Stimulated activated CD4-positive, alpha-beta T cell treated with anti-CD3 and anti-CD28 coated beads, TNF-alpha, amount 100 ng/mL, for 4 hours (primary cell): ENCODE measurements at places on chromosomes 7 and 10.

- DNase-seq, result no peak
These were observed 101.4 kb upstream of the FAM133B start for GRCh38 chr7:92691578-92691977.

- no peak for DNase-seq
These were observed 99.6 kb upstream of the BTBD16 start for GRCh38 chr10:122171302-122172075.

DNA sequence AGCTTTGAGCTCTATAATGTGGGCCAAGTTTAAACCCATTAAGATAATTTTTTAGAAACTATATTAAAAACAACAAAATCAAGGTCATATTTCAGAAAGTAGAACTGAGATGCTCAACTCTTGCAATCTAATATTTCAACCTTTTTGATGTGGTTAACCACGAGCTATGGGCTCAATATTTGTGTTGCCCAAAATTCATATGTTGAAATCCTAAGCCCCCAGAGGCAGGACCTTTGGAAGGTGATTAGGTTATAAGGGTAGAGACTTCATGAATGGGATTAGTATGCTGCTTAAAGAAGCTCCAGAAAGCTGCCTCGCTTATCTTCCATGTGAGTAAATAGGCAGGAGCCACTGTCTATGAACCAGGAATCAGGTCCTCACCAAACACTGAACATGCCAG lies 284.4 kb downstream of the CRPPA start:
- no peak for DNase-seq

DNA sequence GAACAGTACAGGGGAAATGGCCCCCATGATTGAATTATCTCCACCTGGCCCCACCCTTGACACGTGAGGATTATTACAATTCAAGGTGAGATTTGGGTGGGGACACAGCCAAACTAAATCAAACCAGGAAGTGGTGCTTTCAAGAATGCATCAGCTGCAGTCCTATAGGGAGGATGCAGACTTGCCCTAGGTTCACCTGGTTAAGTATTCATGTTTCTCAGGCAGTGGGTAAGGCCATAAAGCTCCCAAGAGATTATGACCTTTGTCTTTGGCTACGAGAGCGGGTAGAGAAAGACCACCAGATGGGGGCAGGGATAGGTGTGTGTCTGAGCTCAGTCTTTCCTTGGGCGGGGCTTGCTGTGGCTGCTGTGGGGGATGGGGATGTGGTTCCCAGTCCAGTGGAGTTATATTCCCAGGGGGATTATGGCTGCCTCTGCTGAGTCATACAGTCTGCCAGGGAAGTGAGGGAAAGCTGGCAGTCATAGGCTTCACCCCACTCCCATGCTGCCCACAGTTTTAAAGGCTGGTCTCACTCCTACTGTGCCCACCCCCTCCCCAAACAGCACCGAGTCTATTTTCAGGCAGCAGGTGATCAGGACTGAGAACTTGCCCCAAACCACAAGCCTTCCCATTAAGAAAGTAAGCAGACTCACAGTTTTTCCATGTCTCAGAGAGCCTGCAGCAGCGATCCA lies 8.4 kb upstream of the R3HCC1L start:
- no peak for DNase-seq

DNA sequence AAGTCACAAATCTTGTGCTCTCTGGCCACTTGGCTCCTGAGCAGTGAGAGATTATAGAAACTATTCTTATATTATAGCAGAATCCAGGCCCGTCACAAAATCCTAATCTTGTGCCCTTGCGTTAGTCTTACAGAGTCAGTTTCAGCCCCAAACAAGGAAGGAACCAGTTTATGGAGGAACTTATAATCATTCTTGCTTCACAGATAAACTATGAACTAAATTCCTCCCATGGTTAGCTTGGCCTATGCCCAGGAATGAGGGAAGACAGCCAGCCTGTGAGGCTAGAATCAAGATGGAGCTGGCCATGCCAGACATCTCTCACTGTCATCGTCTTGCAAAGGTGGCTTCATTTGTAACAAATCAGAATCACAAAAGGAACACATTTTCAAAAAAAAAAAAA lies 199.7 kb upstream of the PITRM1 start:
- DNase-seq, result no peak

- no peak for DNase-seq
These were observed 40.2 kb downstream of the CTBP2 start for GRCh38 chr10:125120053-125120710.

DNA sequence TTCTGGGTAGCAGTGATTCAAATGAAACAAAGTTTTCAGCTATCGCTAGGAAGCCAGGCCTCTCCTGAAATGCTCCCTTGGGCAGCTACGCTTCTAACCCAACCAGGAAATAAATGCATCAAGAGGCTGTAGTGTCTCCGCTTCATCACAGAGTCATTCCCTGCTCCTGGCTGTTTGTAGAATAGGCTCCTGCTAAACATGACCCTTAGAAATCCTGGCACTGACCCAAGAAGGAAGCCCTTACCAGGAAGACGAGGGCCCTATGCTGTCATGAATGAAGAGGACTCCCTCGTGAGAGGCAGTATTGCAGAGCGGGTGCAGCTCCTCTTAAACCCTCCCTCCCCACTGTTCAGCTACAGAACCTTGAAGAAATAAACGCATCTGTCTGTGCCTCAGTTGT lies 48.3 kb downstream of the NOD1 start:
- DNase-seq, result no peak

- DNase-seq, result no peak
These were observed 53.0 kb upstream of the PPP1R17 start for GRCh38 chr7:31633894-31634494.

GRCh38 chr10:127033216-127034033 lies 128.2 kb downstream of the DOCK1 start:
- no peak for DNase-seq

- no peak for DNase-seq
These were observed 89.6 kb downstream of the VTI1A start for GRCh38 chr10:112536663-112537062.

GRCh38 chr10:77801474-77802161 lies 124.9 kb downstream of the DLG5 start:
- no peak for DNase-seq

DNA sequence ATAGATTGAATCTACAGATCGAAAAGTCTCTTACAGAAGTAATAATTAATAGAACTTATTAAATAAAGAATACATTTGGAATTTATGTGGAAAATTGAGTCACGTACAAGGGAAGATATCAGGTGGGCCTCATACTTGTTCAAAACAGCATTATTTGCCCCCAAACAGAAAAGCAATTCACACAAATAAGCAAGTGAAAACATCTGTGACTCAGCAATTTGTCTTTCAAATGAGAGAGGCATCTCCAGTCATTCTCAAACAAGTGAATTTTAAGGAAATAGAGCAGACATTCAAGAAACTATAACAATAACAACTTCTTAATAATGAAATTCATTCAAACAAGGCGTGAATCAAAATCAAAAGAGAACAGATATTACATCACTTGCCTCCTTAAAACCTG lies 50.1 kb downstream of the SEMA3A start:
- DNase-seq, result no peak

DNA sequence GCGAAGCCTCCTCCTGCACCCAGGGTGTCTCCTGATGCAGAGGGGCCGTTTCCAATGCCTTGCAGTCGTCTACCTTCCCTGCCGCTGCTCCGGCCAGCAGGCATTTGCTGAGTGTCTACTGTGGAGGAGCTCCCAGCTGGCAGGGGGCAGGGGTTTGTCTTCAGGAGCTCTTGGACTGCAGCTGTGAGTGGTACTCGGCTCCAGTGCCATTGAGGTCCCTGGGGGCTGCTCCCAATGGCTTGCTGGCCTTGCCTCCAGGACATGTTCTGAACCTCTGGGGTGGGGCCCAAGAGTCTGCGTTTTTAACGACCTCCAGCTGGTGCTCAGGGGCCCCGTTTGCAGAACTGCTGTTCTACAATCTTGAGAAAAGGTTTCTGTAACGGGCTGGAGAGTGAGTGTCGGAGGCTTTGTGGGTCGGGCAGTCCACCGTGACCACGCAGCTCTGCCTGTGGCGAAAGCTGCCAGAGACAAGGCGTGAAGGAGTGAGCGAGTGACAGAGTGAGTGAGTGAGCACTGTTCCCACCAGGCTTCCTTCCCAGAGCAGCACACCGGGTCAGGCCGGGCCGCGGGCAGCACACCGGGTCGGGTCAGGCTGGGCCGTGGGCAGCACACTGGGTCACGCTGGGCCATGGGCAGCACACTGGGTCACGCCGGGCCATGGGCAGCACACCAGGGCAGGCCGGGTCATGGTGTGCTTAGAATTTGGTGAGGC lies 520.2 kb downstream of the PTPRN2 start:
- DNase-seq, result no peak

- no peak for DNase-seq
These were observed 158.3 kb downstream of the TCF7L2 start for GRCh38 chr10:113108194-113108835.

DNA sequence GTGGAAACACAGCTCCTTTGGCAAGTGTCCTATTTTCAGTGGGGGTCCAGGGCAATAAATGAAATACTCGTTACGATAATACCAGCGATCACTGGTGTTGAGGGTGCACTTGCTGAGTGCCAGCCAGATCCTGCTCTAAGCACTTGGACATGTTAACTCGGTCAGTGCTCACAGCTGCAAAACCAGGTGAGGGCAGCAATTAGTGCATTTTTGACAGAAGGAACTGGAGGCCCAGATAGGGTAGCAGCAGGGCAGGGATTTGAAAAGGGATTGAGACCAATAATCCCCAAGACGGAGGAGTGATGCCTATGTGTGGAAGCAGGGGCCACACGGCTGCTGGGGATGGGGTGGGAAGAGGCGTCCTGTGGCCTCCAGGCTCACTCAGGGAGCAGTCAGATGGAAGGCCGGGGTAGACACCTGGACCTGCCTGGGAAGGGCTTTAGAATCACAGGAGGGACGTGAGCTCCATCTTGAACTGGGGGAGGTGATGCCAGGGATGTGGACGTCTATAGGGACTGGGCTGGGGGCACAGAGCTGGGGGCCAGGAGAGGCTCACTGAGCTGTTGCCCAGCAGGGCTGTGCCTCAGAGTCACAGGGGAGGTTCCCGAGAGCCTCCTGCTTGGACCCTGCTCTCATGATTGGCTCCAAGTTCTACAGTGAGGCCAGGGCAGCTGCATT lies 14.3 kb downstream of the PTPRE start:
- DNase-seq, result no peak

GRCh38 chr10:77021966-77022490 lies 615.6 kb downstream of the KCNMA1 start:
- DNase-seq, result no peak

DNA sequence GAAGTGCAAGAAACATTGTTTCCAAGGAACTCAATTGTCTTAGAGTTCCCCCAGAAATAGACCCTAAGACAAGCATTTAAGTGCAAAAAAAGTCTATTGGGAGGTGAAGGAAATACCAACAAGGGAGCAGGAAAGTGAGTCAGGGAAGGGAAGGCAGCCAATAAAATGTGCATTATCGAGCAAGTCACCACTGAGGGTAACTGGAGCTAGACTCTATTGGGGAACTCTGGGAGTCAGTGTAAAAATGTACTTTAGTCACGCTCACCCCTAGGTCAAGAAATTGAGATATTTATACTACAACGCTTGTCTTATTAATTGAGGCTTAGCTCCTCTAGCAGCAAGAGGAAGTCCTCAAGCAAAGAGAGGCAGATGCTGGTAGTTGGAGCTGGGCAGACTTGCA lies 137.7 kb downstream of the RTKN2 start:
- no peak for DNase-seq

DNA sequence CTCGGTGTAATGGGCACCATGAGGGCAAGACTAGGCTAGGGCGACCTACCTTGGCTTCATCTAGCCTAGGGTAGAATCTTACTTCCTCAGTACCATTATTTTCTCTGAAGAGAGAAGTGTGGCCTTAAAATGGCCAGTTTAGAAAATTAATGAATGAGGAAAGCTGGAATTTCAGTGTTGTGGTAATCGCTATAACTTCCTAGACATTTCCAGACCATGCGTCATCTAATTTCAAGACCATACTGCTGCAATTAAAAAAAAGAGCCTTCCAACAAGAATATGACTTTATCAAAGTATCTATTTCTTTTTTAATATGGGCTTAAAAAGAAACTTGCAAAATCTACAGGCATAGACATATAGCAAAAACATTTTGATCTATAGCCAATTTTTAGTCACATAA lies 68.5 kb downstream of the CPVL start:
- no peak for DNase-seq

DNA sequence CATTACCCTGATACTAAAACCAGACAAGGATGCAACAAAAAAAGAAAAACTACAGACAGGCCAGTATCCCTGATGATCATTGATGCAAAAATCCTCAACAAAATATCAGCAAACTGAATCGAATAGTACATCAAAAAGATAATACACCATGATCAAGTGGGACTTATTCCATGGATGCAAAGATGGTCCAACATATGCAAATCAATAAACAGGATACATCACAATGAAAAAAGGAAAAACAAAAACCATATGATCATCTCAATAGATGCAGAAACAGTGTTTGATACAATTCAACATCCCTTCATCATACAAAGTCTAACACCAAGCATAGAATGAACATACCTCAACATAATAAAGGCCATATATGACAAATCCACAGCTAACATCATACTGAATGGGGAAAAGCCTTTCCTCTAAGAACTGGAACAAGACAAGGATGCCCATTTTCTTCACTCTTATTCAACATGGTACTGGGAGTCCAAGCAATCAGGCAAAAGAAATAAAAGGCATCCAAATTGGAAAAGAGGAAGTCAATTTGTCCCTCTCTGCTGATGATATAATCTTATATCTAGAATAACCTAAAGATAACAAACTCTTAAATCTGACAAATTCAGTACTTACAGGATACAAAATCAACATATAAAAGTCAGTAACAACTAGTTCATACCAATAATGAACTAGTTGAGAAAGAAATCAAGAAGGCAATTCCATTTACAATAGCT lies 48.8 kb upstream of the ASAH2 start:
- no peak for DNase-seq

DNA sequence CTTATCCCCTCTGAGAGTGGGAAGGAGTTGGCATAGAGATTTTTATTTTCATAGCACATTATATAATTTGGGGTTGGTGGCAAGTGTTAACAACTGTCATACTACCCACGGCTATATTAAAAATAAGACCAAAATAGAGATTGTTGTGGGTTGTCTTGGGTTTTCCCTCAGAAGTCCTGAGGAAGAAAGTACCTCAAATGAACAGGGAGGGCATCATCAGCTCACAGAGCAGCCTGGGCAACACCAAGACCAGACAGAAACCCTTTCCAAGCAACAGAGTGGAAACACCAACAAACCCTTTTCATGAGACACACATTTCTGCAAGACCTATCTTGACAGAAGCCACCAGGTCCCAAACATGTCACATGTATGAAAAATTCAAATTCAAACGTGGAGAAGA lies 121.2 kb downstream of the GLI3 start:
- no peak for DNase-seq

DNA sequence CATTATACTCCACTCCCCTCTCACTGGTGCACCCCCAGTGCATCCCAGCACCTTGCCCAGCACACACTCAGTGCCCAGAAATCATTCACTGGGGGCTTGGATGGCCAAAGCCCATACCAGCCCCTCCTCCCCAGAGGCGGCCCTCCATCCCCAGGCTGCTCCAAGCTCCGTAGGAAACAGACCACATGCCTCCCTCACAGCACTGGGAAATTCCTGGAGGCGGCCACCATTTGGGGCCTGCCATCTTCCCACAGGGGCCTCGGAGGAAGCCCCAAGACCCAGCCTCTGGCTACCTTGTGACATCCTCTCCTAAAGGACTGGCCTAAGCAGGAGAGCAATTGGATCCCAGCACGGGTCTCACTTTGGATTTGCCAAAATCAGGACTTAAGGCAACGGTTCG lies 49.7 kb downstream of the FOXL3 start:
- DNase-seq, result no peak

GRCh38 chr10:11125004-11125403 lies 107.3 kb downstream of the CELF2 start:
- no peak for DNase-seq
